Cortex of kidney (tissue), 1 donor: ENCODE measurements at places on chromosomes 5 and 9.

DNA sequence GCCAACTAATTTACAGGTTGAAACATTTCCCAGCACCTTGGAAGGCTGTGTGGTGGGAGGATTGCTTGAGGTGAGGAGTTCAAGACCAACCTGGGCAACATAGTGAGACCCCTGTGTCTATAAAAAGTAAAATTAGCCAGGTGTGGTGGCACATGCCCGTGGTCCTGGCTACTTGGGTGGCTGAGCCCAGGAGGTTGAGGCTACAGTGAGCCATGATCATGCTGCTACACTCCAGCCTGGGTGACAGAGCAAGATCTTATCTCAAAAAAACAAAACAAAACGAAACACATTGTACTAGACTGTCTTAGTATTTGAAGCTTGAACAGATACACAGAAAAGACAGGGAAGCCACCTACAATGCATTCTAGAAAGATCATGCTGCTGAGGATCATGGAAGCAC, 2.8 kb upstream of the HSDL2 start:
- no peak for DNase-seq

DNA sequence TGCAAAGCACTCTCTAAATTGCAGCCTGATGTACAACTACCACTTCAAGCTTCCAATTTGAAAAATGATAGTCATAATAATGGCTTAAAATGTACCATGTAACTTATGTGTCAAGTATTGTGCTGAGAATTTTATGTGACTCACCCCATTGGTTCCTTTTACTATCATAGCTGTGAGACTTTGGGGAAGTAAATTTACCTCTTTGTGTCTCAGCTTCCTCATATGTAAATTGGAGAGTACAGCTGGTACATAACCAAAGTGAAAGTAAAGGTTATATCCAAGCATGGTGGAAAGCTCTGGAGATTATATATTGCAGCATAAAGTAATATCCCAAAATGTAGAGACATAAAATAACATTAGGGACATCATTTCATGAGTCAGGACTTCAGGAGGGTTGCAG, 2200.4 kb upstream of the C9orf72 start:
- DNase-seq, result no peak

DNA sequence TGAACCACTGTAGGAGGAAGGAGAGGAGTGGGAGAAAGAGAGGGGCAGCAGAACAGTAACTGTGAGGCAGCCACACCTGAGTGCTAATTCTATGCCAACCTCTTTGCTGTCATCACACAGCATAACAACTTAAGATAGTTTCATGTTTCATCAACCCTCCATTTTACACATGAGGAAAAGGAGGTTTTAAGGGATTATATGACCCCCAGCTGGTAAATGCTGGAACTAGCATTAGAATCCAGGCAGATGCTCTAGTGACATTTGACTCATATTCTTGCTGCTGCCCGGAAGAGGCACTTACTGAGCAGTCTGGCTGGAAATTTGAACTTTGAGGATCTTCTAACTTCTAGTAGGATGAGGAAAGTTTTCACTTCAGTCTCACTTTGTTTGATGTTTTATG, 24.1 kb upstream of the VLDLR start:
- DNase-seq, result no peak

DNA sequence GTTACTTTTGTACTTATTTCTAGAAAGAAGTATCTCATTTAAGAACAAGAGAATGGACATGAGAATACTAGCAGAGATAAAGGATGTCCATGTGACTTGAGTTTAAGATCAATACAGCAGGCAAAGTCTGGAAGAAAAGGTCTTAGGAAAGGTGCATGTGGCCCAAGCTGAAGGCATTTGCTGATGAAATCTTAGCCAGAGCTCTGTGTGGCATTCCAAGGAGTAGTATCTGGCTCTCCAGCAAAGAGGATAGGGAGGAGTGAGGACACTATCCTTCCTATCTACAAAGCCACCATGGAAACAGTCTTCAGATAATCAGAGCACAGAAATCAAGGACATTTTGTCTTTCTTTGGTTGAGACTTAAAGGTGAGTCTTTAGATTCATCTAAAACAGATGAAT, 244.1 kb upstream of the RGMB start:
- no peak for DNase-seq

DNA sequence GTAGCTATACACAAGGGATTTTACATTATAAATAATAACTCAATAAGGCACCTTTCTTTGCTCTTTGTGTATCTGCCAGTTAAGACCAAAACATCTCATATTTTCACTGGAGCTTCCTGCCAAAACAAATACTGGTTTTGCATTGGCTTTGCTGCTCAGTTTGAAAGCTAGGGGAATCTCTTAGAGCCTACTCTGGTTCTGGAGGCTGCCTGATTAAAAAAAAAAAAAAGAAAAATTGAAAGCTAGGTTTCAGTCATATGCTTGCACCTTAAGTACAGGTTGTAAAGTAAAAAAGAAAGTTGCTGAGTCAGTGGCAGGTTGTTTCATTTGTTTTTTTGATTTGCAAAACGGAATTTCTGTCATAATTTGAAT, 2.3 kb downstream of the DENND4C start:
- DNase-seq, result no peak

DNA sequence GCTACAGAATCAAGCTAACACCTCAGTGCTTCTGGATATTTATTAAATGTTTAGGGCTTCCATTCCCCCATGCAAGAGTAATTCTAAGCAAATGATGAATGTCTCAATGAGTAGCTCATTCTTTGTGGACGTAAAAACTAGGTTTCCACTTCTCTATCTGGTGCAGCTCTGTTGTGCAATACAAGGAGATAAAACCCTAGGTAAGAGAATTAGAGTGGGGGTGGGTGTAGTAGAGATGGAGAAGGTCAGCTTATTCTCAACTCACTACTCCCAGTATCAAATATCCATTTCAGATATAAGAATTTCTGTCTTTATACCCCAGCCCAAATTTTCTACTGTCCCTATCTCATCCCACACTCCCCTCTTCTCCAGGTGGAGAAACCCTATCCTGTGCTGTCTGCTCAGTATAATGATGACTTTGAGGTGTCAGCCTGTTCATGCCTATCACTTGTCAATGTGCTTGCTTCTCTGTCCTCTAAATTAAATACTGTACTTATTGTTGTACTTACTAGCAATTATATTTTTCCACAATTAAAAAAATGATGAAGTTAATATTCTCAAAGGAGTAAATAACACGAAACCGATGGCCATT, 4.3 kb upstream of the FYB1 start:
- DNase-seq, result no peak

- no peak for DNase-seq
These were observed 20.6 kb downstream of the TPPP start for GRCh38 chr5:672329-673160.

DNA sequence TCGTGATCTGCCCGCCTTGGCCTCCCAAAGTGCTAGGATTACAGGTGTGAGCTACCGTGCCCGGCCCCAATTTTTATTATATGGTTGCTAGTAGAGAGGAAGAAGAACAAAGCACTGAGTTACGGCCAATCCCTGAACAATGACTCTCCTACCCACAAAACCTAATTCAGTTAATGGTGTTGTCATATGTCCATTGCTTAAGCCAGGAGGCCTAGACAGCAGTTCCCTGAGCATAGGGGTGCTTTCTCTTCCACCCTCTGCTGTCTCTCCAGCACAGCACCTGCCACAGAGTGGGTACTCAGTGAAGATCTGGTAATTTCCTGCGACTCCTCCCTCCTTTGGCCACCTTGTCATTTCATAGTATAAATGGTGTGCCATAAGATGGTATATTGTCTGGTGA, 21.4 kb upstream of the LTC4S start:
- DNase-seq, result no peak

GRCh38 chr5:134136771-134137170, 22.3 kb downstream of the TCF7 start:
- DNase-seq, result no peak

GRCh38 chr9:122134822-122135528, 24.6 kb downstream of the NDUFA8 start:
- DNase-seq, result no peak

DNA sequence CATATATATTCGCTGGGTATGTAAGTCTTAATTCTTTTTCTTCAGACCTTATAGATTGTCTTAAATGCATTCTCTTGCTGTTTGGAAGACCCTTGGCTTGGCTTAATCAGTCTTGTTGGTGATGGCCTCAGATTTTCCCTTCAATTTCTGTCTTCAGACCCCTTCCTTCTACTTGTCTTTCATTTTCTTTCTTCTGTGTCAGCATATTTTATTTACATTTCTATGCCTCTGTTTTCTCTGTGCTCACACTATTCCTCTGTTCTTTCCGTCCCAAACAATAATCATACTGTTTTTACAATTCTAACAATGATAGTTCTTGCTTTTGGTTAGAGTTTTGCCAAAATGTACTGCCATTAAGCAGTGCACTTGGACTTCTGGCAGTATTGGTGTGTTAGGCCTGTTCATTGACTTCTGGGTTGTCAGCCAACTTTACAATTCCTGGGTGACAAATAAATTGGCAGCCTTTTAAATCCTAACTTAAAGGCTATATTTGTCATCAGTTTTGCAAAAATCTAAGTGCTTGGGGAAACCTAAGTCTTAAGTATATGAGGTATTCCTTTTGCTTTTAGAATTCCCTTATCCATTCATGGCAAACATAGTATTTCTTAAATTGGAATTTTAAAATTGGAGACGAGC, 8.0 kb downstream of the SRFBP1 start:
- no peak for DNase-seq

GRCh38 chr5:117296872-117297271, 722.2 kb upstream of the SEMA6A start:
- no peak for DNase-seq

DNA sequence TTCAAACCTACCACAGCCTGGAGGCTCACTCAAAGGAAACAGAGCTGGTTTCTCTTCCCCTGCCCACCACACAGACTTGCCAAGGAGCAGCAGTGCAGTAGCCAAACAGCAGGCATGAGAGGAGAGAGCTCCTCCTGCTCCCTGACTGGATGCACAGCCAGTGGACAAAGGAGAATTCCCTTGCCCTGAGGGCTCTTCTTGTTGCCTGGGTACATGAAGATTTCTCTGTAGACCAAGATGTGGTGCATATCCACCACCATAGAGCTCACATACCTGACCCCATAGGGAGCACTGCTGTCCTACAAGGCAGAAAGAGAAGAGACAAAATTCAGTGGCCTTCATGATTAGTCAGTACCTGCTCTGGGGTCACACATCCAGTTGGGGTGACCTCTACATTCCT, 56.3 kb upstream of the SPATA31E1 start:
- DNase-seq, result no peak

GRCh38 chr5:61020415-61020814, 75.4 kb downstream of the NDUFAF2 start:
- no peak for DNase-seq

DNA sequence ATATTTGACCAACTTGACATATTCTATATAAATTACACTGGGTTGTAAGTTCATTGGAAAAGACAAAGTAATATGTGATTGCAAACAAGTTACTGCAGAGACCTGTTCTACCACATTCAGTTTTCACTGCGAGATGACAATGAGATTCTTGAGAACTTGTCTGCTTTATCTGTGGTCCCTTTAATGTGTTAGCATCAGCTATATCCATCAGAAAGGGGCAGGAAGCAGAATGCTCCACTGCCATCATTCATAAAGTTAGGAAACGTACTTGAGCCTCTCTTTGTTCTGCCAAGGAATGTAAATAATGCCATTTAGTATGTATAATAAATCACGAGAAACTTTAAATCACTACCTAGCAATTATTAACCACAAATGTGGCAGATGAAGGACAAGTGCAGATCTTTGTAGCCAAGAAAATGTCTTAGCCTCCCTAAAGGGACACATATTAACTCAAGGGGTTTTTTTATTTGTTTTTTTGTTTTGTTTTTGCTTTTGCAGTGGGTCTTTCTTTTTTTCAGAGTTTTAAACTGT, 59.4 kb downstream of the GIN1 start:
- DNase-seq, result no peak

DNA sequence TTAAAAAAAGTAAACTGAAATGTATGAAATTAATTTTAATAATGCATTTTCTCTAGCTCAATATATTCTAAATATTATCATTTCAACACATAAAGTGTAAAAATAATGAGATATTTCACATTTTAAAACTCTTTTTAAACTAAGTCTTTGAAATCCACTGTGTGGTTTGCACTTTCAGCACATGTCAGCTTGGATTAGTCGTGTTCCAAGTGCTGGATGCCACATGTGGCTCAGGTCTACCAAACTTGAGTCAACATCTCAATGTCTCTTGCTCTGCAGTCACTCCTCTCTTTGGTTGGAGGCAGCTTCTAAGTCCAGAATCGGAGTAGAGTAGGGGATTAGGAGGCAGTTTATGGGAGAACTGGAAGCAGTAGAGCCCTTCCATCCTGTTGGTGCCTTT, 173.7 kb upstream of the ANKRD55 start:
- DNase-seq, result no peak

DNA sequence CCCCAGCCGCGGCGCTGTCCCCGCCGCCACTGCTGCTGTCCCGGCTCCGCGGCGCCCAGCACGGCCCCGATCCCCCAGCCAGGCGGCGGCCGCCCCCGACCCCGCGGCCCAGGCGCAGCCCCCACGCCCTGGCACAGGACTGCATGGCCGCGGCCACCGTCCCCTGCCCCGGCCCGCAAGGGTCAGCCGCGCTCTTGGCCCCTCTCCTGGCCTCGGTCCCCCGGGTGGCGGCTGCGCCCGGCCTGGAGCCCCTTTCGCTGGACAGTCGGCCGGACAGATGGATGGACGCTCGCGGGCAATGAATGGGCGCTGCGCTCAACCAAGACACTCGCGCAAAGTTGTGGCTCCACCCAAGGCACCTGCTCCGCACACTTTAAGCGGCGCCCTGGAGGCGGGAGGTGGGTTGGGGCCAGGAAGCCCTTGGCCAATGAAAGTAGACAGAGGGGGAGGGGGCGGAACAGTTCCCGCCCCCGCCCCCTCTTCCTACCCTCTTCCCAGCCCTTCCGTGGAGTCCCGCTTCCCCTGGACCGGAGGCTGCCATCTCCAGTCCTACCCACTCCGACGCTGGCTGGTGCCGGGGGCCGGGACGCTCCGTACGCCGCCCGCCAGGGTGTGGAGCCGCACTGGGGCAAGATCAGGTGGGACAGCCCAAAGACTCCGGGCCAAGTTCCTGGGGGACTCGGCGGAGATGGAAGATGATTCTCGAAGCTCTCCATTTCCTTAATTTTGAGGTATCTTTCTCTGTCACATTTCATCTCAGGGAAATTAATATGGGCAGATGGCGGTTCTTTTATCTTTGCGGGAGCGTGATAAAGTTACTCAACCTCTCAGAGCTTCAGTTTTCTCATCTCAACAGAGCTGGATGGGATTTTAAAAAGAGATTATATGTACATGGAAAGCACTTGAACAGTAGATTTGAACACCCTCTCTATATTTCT, at the start of gene GLDC:
Gene GLDC, minus strand, starts transcription at position 375 of the 938 bp plus-strand sequence. Its CDS starts 230 bp downstream, at position 145.
- DNase-seq, result no peak

DNA sequence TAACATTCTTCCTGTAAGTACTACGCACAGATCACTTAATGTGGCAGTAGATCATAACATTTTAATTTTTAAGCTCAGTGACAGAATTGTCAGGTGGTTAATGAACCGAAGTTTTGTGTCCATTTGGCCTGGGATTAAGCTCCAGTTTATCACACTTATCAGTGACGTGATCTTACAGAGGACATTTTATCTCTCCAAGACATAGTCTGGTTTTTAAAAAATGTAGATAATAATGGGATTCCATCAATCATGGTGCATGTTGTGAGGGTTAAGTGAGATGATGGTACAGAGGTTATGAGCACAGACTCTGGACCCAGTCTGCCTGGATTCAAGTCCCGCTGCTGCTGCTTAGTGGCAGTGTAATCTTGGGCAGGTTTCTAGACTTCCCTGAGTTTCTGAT, 66.0 kb upstream of the ZFAND5 start:
- no peak for DNase-seq

GRCh38 chr5:130976493-130976892, 188.6 kb downstream of the HINT1 start:
- DNase-seq, result no peak
